Stomach (tissue), 19 donors: ENCODE measurements at places on chromosomes 16 and 17.

DNA sequence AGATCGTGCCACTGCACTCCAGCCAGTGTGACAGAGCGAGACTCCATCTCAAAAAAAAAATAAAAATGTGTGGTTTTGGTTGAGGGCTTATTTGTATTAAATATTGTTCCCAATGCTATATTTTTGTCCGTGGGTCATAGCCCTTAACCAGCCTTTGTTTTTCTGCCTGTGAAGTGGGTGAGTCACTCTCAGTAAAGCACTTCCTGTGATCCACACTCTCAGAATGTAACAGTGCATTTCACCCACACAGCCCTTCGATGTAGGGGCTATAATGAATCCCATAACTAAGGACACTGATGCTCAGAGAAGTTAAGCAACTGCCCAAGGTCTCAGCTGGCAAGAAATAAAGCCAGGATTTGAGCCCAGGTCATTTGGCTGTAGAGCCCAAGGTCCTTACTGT lies 34.7 kb upstream of the POLR3E start:
- DNase-seq, result no peak

GRCh38 chr16:52834736-52835465 lies 217.8 kb downstream of the CHD9NB start:
- no peak for DNase-seq

DNA sequence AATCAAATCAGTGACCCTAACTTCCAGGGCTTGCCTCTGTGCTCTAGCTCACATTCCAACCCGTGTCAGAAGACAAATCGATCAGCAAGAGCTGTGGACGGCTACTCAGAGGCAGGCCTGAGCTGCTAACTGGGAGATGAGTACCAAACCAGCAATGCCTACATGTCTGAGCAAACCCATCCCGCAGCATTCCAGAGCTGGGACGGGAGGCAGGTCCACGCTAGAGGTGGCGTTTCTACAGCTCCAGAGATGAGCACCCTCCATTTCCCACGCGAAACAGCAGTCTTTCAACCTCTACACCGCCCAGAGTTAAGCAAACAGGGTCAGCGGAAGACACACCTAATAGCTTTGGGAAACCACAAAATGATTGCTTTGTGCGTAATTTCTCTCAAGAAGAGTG lies 6.5 kb downstream of the NXN start:
- no peak for DNase-seq

GRCh38 chr16:10067835-10068234 lies 114.4 kb downstream of the GRIN2A start:
- DNase-seq, result no peak

DNA sequence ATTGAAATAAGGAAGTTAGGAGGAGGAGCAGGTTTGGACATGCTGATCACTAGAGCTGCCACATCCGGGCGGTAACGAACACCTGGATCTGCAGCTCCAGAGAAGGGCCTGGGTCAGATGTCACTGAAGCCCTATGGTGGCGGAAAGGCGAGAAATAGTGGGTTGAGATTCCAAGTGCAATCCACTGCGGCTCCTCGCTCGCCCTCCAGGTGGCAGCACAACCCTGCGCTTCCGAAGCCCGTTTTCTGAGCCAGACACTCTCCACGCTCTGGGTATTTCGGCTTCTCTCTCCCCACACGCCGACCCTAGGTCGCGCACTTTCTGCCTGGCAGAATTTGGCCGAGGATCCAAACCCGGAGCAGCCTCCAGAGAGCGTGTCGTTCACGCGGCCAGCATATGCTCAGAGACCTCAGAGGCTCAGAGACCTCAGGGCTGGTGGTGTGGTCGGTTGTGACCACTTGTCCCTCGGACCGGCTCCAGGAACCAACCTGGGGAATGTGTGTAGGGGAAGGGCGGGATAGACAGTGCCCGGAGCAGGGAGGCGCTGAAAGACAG lies 922 bp upstream of the SLC2A4 start:
- peak; percentile 94 for DNase-seq

- DNase-seq, result no peak
Observed at GRCh38 chr16:76338472-76338871, 61.3 kb downstream of the CNTNAP4 start.

- DNase-seq, result no peak
Observed at GRCh38 chr17:74450925-74451403, 15.5 kb upstream of the CD300A start.

- DNase-seq, result no peak
Observed at GRCh38 chr17:68295086-68295485, 3.8 kb downstream of the ARSG start.

DNA sequence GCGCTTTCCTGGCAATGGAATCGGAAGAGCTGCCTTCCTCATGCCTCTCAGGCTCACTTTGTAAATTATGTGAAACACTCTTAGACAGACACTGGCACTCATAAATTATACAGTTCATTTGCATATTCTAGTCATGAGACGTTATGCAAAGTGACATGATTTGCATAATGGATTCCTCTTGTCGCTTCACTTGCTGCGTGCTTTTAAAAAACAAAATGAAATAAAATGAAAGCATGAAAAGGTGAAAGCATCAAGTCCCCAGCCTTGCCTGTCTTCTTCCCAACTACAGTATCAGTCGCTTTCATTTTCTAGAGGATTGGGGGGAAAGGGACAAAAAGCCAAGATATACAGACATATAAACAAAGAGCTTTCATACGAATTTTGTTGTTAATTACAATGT lies 252.8 kb upstream of the PMFBP1 start:
- DNase-seq, result no peak

- DNase-seq, result no peak
Observed at GRCh38 chr16:6484935-6485334, 847.7 kb upstream of the RBFOX1 start.

DNA sequence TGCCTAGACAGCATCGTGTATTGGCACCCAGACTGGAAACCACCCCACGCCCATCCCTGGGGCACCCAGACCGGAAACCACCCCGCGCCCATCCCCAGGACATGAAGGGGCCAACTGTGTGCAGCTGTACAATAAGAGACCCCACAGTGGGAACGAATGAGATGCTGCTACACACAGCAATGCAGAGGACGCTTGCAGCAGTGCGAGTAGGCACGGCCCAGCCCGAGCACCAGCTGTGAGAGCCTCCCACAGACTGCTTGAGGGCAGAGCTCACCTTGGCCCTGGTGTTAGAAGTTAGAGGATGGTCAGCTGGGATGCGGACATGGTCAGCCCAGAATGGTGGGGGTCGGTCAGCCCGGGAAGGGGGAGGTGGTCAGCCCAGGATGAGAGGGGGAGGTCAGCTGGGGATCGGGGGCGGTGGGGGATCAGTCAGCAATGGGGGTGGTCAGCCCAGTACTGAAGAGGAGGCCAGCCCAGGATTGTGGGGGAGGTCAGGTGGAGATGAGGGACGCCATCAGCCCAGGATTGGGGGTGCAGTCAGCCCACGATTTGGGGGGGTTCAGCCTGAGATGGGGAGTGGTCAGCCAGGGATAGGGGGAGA lies 340.0 kb downstream of the C16orf95 start:
- DNase-seq, result no peak

- no peak for DNase-seq
Observed at GRCh38 chr17:43915559-43915958, 8.2 kb upstream of the MPP2 start.

DNA sequence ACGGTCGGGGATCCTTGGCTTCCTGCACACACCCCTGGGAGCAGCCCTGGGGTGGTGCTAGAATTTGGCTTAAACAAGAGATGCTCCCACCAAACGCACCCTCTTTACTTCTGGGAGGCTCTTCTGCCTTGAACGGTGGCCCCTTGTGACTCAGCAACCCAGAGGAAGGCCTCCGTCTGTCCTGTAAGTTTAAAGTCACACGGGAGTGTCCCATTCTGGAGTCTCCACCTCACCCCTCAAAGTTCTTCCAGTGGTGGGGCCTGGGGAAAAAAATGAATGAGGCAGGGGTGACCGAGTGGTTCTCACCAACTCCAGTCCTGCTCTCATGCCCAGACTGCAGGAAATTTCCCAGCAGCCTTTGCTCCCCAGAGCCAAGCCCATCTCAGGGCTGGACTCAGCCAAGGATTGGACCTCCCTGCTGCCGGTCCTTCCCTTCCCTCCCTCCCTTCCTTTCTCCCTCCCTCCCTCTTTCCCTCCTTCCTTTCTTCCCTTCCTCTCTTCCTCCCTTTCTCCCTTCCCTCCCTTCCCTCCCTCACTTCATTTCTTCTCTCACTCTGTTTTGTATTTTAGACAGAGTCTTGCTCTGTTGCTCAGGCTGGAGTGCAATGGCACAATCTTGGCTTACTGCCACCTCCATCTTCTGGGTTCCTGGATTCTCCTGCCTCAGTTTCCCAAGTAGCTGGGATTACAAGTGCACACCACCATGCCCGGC lies 11.4 kb downstream of the ITGAD start:
- DNase-seq, result no peak

GRCh38 chr17:61997664-61998063 lies 67.4 kb downstream of the MED13 start:
- no peak for DNase-seq

DNA sequence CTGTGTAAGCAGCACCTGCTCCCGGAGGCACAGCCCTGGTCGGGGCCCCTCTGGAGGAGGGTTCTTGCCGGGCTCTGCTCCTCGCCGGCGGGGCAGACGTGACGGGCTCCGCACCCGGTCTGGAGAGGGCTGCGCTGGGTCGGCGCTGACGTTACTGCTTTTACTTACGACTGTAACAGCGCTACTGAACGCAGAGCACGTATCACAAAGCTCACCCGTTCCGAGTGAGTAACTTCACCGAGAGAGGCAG lies 1.3 kb upstream of the RAB40C start:
- peak; percentile 86 for DNase-seq

DNA sequence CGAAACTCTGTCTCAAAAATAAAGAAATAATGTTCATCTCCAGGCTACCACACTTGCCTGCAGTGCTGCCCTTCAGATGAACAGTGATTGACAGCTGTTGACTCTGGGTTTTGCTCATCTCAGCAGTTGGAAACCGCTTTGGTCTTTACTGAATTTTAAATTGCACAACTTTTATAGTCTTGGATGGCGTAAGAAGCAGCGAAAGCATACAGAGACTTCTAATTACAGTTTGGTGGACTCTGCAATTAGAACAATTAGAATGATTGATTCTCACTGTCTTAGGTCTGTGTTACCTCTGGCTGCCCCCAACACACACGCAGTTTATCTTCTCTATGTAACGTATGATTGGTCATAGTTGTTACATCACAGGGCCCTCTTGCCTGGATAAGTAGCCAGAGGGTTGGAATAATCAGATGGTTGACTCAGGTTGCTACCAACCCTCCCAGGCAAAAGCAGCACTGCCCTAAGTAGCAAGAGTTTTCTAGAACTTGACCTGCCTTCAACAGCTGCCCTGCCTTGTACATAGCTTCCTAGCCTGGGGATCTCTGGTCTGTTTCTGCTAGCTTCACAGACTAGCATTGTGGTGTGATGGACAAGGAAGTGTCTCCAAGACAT lies 1.9 kb upstream of the NAT9 start:
- DNase-seq, result no peak

DNA sequence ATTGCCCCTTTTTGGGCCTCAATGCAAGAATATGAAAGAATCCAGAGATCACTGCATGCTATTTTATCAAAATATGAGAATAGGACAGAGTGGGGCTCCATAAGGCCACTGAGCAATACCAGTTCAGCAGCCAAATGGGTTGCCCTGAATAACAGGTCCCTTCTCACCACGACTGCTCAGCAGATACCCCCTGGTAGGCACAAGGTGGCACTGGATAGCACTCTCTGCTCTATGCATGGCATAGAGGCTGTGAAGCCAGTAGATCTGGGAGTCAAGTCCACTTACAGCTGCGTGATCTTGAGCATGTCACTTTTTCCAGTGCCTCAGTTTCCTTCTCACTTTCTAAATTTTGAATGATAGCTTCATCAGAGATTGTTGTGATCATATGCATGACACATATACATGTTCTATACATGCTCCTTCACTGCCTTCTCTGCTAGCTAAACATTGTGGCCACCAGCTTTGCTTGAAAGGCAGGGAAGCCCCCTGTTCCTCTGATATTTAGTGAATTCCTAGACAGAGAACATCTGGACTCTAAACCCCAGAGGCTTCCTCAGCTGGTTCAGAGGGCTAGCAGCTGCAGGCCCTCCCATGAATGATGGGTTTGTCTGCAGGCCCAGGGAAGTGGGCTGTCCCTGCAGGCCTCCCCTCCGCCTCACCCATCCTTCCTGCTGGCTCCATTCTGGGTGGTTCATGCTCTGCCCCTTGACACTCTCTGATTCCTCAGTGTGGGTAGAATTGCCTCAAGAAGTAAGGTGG lies 84.9 kb upstream of the ASIC2 start:
- no peak for DNase-seq

DNA sequence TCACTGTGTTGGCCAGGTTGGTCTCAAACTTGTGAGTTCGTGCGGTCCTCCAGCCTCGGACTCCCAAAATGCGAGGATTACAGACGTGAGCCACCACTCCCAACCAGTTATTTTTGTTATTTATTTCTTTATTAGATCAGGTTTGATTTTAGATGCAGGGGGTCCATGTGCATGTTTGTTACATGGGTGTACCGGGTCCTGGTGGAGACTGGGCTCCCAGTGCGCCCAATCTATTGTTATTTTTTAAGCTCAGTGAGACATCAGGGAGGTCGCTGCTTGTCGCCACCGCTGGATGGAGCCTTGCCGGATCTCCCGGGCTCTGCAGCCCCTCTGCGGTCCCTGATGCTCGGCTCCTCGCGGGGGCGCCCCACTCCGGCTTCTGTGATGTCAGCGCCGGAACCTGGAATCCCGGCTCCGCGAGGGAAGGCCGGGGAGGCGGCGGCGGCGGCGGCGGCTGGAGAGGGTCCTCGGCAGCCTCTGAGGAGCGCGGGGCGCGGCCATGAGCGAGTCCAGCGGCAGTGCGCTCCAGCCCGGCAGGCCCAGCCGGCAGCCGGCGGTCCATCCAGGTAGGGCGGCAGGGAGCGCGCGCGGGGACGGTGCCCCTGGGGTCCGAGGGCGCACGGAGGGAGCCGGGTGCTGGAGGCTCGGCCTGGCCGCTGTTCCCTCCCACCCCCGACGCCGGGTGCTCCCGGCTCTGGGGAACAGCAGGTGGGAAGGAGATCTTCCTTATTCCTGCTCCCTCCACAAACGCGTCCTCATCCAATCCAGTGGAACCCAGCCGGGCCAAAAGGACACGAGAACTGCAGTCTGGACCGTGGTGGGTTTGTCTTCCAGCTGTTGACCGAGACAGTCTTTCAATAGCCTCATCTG lies at the start of gene TMC7:
Gene TMC7, plus strand, starts transcription at position 370 of the 870 bp plus-strand sequence. Its CDS starts 130 bp downstream, at position 500.
- peak; percentile 83 for DNase-seq
